ENCODE measurements at places on chromosomes 3 and 15.

- no peak for DNase-seq
Measured at GRCh38 chr15:69574506-69574905, 121.9 kb downstream of the RPLP1 start.

- no peak for DNase-seq
Measured at GRCh38 chr3:192816351-192816750, 89.0 kb upstream of the FGF12 start.

DNA sequence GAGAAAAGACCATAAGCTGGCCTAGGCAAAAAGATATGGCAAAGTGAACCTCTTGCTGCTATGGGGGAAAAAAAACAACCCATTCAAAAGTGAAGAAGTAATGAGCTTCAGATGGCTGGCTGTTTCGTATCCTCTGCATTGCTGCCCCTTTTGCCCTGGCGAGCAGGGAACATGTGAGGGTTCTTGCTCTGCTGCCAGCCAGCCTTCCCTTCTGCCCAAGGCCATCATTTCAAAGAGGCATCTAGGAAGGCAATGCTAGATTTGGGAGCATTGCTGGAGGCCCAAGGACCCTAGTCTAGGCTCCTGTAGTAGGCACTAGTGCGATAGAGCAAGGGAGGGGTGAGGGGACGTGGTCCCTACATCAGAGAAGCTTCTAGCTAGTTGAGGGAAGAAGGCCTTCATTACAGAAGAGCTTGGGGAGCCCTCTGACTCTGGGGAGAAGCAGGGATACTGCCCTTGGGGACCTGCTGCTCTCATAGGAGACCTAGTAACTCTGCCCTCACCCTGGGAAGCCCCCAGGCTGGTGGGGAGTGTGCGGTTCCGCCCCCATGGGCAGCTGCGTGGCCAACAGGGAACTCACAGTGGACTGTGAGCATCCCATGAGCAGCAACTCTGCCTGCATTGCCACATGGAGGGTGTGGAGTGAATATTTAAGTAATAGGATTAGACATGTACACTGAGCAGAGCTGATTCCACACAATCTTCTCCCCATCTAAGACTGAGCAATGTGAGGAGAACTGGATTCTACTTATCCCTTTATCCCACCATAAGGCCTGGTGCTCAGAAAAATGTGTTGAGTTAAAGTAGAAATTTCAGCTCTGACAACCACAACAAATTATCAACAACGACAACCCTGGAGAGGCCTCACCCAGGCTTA, 21.3 kb downstream of the ITGA11 start:
- DNase-seq: no peak

DNA sequence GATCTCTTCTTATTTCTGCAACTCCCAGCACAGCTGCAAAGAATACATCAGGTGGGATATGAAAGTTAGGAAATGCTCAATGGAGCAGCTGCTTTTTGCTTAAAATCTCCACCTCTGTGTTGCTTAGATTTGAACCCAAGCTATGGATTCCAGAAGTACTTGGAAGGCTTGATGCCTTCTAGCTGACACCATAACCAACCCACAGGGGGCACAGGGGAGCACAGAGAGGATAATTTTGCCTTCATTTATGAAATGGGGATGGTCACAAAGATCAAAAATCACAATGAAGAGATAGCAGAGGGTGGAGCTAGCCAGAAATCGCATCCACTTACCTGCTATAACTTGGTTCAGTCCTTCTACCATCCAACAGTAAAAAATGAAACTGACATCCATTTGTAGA, 75.7 kb downstream of the DUT start:
- no peak for DNase-seq

GRCh38 chr3:56023546-56023945, 444.7 kb downstream of the ERC2 start:
- DNase-seq: no peak

GRCh38 chr3:125585595-125586223, 9.6 kb downstream of the OSBPL11 start:
- peak; percentile 52 for DNase-seq
